ENCODE measurements at places on chromosomes 4 and X.

GRCh38 chr4:147326591-147326990, 154.3 kb upstream of the EDNRA start:
- no peak for DNase-seq

DNA sequence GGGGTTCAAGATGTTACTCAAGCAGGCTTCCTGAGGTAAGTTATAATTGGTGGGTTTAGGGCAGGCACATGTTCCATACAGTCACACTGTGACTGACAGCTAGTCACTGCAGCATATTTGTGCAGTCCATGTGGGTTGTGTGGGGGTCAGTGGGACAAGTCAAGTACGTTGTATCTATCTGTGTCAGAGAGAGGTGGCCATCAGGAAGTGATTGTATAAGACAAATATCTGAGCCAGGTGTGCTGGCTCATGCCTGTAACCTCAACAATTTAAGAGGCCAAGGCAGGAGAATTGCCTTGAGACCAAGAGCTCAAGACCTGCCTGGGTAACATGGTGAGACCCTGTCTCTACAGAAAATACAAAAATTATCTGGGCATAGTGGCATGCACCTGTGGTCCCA, 509.3 kb downstream of the CENPC start:
- no peak for DNase-seq

DNA sequence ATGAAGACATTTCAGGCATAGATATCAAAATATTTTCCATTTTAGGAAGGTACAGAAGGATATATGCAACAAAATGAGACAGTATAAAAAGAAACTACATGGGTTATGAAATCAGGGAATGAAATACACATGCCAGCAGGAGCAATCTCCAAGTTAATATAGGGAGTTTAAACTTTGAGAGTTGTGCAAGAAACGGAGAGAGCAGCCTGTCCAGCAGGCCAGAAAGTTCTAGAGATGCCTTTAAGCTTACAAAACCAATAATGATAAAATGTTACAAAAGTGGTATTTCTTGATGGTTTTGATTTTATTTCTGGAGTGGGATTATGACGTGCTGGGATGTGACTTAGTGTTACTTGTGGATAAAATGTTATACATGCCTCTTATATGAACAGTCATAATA, 2047.9 kb downstream of the ARAP2 start:
- DNase-seq: no peak

GRCh38 chrX:154436983-154437752, at the start of gene GDI1:
Gene GDI1, plus strand, starts transcription at chrX:154437154. Its CDS starts 101 bp downstream, at chrX:154437255.
- DNase-seq: peak; percentile 79

GRCh38 chr4:80500613-80501012, 165.1 kb downstream of the CFAP299 start:
- no peak for DNase-seq

GRCh38 chr4:88158489-88159228, at the start of gene ABCG2:
Gene ABCG2, minus strand, starts transcription at chr4:88158639. Its CDS starts 18,644 bp downstream, at chr4:88139995.
- DNase-seq: peak; percentile 64

- no peak for DNase-seq
These were observed 65.0 kb downstream of the PHEX start for GRCh38 chrX:22097012-22097694.

DNA sequence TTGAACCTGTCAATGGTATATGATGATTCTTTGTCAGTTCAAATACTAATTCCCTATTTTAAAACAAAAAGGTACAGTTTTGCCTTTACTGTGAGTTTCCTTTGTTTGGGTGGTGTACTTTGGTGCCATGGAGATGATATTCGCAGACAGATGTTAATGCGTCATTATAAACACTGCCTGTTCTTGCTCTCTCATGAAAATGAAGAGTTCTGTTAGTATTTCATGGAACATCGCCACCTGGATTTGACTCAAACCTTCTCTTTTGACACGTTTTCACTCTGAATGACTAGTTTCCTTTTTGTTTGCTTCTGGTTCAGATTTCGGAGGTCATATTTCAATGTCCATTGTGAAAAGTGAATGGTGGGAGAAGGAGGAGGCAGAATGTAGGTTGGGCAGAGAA, 6.9 kb upstream of the CTSO start:
- DNase-seq: no peak

DNA sequence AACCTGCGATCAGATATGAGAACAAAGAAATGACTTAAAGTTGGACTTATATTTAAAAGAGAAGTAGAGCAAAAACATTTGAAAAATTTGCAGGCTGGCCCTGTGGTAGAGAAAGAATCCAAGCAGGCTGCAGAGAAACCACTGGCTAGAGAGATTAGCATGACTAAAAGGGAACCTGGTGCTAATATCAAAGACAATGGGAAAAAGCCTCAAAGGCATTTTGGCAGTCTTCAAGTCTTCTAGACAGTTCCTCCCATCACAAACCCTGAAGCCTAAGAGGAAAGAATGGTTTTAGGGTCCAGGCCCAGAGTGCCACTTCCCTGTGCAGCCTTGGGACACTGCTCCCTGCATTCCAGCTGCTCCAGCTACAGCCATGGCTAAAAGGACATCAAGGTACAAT, 33.4 kb downstream of the KCTD8 start:
- DNase-seq: no peak

DNA sequence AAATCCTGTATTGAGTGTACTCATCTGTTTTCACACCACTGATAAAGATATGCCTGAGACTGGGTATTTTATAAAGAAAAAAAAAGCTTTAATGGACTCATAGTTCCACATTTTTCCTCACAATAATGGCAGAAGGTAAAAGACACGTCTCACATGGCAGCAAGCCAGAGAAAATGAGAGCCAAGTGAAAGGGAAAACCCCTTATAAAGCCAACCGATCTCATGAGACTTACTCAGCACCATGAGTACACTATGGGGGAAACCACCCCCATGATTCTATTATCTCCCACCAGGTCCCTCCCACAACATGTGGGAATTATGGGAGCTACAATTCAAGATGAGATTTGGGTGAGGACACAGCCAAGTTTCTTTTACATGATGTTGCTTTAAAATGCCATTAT, 171.9 kb downstream of the GALNTL6 start:
- no peak for DNase-seq

- DNase-seq: no peak
These were observed 2535.1 kb downstream of the ARAP2 start for GRCh38 chr4:33709247-33709646.

GRCh38 chr4:78749972-78750727, 26.0 kb upstream of the BMP2K start:
- DNase-seq: no peak

- no peak for DNase-seq
These were observed 18.5 kb downstream of the UVSSA start for GRCh38 chr4:1365271-1366178.

DNA sequence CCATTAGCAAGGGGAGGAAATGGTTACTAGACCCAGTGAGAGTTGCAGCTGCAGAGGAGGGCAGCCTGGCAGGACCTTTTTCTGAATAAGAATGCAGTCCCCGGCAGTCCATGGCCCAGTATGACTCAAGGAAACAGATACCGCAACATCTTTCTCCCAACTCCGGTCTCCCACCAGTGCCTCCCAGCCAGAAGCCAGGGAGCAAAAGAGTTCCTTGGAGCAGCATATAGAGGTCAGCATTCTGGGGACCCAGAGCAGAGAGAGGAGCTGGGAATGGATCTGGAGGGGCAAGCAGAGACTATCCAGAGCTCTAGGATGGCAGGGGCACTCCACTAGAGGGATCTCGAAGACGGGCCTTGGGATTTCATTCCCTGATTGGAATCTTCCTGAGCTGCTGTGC, 339.2 kb upstream of the AADAT start:
- DNase-seq: no peak

- DNase-seq: no peak
These were observed 8.8 kb downstream of the CHST7 start for GRCh38 chrX:46582325-46582724.

DNA sequence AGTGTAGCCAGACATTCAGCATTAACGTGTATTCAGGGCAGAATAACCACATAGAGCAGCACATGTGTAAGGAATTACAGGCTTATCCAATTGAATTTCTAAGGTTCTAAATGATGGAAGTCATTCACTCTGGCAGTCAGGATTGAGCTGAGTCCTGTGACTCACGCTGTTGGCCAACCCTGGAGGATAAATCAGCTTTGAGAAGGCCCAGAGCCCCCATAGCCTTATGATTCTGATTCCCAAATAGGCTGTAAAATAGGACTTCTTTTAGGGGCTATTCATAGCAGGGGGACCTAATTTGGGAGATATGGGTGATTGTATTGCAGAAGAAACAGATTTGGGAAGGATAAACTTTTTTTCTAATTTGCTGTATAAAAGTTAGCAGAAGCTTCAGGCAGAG, 8.1 kb upstream of the HPF1 start:
- no peak for DNase-seq

- DNase-seq: no peak
These were observed 44.1 kb downstream of the INPP4B start for GRCh38 chr4:142801966-142802365.

DNA sequence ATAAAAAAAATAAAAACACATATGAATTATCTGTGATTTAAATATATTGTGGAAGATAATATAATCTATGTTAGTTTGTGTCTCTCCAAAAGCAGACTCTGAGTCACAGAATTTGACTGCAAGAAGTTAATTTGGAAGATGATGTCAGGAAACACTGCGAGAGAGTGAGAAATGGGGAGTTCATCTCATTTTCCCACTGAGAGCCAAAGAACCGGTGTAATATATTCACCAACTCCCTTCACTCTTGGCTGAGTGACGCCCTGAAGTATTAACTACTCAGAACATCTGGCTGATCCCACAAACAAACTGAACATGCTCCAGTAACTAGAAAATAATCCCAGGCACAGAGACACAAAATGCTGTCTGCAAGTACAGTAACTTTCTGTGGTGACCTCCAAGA, 345.8 kb upstream of the SPANXN1 start:
- no peak for DNase-seq

DNA sequence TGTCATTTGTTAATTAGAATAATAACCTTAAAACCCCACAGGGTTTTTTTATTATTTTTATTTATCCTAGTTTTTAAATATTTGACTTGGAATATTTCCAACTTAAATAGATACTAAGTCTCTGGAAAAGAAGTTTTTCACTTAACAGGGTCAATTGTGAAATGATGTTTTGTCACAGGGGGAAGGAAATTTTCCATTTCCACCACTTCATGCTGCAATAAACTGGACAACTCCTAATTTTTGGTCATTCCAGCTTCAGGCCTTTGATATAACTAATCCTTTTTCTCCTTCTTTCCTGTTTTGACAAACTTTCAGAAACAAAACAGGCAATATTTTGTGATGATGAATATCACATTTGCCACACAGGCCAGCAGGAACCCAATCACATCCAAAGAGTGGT, 45.3 kb downstream of the UGT2B10 start:
- DNase-seq: no peak

DNA sequence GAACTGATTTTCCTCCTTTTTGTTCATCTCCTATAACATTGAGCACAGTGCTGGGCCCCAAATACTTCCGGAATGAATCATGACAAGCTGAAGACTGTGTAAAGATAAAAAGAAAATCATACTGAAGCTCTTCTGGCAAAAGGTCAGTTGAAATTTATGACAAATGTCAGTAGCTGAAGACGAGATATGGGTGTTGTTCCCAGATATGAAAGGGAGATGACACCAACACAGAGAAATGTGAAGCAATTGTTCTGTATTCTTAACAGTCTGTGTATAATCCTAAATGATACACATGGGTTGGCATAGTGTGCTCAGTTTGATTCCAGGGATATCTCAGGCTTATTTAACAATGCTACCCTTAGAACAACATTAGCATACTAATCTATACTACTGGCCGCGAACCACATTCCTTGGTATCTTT, 170.5 kb upstream of the PITX2 start:
- no peak for DNase-seq

GRCh38 chrX:45472968-45473367, 272.3 kb upstream of the DIPK2B start:
- no peak for DNase-seq

- no peak for DNase-seq
These were observed 346.4 kb downstream of the PTTG2 start for GRCh38 chr4:38306482-38307071.

DNA sequence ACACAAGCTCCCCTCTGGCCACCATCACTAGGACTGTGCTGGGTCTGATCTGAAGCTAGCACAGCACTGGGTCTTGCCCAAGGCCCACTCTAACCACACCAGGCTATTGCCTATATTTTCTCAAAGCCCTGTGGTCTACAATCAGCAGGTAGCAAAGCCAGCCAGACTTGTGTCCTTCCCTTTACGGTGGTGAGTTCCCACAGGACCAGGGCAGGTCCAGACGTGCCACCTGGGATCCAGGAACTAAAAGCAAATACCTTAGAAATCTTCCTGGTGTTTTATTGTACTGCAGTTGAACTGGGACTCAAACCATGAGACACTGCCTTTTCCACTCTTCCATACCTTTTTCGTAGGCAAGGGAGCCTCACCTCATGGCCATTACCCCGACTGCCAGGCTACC, 9.0 kb upstream of the MAGEC2 start:
- DNase-seq: no peak

- DNase-seq: no peak
These were observed 96.5 kb downstream of the HMX1 start for GRCh38 chr4:8775121-8775520.

DNA sequence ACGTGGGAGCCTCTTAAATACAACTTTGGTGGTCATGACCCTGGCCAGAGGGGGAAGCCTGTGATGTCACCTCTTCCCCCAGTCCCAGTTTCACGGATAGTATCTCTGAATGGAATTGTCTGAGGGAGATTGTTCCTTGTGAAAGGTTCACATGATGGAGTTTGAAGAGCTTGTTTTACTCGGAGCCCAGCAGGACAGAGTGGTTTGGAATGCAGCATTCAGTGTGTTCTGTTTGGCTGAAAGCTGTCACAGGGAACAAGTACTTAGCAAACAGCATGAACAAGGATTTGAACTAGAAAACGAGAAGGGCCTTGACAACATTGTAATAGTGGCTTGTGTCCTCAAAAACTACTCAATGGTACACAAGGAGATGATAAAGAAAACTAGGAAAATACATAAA, 133.9 kb upstream of the CXorf66 start:
- DNase-seq: no peak

DNA sequence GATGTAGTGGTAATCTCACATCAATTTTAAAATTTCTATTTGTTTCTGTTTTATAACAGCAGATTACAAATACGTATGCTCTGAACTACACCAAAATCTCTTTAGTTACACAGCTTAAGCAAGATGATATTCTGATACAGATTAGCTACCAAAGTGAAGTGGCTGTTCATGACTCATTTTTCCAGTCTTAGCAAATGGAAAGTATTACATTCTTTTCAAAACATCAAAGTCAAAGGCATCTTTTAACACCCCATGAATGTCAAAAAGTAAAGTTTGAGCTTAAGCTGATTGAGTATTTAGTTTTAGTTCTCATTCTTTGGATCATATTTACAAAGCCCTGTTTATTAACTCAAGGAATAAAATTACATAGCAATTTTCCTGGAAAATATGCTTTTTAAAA, 6.6 kb upstream of the HPGDS start:
- no peak for DNase-seq

DNA sequence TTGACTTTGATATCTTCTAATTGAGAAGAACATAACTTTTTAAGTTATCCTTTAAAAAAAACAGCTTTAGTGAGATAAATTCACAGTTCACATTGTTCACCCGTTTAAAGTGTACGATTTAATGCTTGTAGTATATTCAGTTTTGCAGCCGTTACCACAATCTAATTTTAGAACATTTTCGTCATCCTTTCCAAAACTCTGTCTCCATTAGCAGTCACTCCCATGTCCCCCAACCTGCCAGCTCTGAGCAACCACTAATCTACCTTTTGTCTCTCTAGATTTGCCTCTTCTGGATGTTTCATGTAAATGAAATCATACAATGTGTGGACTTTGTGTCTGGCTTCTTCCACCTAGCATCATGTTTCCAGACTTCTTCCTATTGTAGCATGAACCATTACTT, 38.6 kb downstream of the CLCN4 start:
- no peak for DNase-seq

- DNase-seq: no peak
These were observed 23.5 kb downstream of the NFKB1 start for GRCh38 chr4:102524691-102525090.
